ENCODE measurements at places on chromosomes 12 and 14.

- DNase-seq, result peak; percentile 61
Observed at GRCh38 chr14:42192738-42193653, 586.3 kb downstream of the LRFN5 start.

DNA sequence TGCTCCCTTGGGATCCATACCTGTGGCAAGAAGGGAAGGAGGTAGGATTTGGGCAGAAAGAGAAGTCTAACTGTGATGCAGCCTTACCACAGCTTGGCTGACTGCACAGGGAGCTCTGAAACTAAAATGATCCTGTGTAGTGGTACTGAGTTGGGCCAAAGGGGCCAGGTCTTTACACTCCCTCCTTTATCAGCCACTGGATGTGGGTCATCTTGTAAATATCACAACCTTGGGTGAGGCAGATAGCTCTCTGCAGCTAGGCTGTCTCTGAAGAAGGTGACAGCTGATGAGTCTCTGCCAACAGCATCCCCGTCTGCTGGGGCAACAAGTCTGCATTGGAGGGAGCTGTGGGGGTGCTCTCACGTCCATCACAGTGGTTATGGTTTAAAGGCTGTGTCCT lies 95.9 kb upstream of the CAND1 start:
- no peak for DNase-seq

DNA sequence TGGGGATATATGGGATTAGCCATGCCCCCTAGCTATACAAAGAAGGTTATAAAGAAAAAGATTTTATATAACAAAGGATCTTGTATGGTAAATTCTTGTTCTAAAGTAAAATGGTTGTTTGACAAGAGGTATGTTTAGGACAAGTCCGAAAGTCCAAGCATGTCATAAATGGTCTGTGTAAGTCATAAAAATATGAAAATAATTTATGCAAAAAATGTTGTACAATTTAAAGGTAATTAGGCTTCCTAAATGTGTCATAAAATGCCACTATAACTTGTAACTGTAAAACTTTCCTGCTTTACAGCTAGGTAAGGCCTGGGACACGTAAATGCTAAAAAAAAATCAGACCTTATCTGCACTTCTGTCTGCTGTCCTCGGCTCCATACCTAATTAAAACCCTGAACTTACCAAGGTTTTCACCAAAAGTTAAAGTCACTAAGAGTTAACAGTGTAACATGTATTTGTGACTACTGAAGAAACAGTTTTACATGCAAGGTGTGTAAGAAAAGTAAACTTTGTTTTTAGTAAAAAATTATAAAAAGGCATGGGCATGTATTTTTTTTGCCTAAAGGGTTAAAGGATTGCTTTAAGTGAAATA lies 110.0 kb upstream of the RESF1 start:
- no peak for DNase-seq

GRCh38 chr12:92908108-92908507 lies 21.0 kb downstream of the EEA1 start:
- DNase-seq, result no peak

DNA sequence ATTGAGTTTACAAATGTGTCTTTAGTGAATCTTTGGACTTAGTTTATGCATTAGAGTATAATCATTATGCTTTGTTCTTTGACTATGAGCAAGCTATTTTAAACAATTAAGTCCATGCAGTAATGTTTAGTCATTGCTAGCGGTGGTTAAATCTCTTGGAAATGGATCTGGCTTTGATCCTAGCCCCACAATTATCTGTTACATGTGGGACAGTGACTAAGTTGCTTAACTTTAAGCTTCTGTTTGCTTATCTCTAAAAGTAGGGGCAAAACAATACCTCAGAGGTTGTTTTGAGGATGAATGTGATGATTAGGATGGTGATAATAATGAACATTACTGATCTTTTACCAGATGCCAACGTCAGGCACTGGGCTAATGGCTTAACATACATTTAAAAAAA lies 124.2 kb downstream of the NPAS3 start:
- DNase-seq, result no peak

GRCh38 chr14:98908050-98908449 lies 363.9 kb downstream of the BCL11B start:
- no peak for DNase-seq

DNA sequence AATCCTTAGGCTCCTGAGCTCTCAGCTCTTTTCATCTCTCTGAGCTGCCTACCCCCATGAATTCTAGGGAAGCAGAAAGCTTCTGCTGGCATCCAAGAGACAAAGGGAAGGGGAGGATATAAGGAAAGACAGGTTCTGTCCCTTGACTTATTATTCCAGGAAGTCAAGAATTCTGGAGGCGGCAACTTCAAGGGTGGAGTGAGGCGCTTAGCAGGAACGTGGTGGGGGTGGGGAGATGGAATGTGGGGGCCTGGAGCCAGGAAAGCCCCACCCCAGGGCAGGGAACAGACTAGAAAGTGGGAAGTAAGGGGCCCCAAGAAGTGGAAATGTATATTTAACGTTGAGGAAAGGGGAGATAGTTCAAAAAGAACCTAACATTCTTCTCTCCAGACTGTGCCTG lies 1.4 kb downstream of the CALCOCO1 start:
- DNase-seq, result peak; percentile 48

GRCh38 chr12:10102322-10102721 lies 3.5 kb upstream of the CLEC1A start:
- no peak for DNase-seq

- DNase-seq, result no peak
Observed at GRCh38 chr12:109458771-109459208, 18.3 kb downstream of the KCTD10 start.

DNA sequence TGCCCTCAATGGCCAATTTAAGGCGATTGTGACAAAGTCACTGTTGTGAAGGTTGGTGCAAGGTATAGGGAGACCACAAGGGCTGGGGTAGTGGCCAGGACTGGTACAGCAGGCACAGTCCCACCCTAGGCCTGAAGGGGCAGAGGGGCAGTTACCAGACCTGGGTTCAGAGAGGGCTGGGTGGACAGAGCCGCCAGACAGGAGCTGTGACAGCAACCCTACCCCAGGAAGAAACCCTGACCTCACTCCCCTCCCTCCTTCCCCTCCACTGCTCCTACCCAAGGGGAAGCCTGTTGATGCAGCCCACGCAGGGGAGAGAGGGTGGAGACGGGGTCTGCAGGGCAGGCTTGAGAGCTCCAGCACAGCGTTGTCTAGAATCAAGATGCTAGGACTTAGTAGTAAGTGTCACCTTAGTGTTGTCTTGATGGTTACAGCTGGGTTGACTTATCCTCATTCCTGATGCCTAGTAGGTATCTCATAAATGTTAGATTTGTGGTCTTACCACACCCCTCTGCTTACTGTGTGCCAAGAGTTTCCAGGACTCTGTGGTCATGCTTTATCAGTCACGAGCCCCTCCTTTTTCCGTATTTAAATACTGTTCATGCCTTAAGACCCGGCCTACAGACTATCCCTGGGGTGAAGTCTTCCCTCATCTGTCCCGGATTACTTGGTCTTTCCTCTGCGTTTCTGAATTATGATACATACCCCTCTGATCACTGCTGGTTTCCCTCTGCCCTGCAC lies 14.4 kb downstream of the EML1 start:
- DNase-seq, result no peak

DNA sequence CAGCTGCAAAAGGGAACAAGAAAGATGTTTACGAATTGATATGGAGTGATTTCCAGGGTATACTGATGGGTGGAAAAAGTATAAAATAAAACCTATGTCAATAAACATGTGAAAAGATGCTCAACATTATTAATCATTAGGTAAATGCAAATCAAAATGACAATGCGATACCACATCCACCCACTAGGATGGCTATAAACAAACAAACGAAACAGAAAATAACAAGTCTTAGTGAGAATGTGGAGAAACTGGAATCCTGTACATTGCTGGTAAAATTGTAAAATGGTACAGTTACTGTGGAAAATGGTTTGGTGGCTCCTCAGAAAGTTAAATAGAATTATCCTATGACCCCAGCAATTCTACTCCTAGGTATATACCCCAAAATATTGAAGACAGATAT lies 9.5 kb upstream of the BEST3 start:
- DNase-seq, result no peak

GRCh38 chr12:23352670-23353069 lies 596.8 kb downstream of the SOX5 start:
- DNase-seq, result no peak

GRCh38 chr12:130872179-130873096 lies 572 bp downstream of the RAN start:
- peak; percentile 72 for DNase-seq

- peak; percentile 91 for DNase-seq
Observed at GRCh38 chr12:49842519-49843352, at the start of gene BCDIN3D. TSS of gene BCDIN3D (minus strand) at chr12:49843106. CDS start at chr12:49843087, 19 bp downstream.

DNA sequence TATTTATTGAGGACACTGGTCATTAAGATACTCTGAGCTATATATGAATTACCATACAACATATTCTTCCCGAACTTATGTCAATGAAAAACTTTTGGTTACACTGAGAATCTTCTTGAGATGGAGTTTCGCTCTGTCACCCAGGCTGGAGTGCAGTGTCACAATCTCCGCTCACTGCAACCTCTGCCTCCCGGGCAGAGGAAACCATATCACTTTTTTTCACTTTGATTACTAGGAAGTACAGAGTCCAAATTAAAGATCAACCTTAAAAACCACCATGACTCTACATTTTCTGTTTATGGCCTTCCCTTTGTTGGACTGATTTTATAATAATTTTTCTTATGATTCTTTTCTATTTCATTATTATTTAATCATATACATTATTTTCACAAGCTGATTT lies 336.5 kb downstream of the FSCB start:
- DNase-seq, result no peak

DNA sequence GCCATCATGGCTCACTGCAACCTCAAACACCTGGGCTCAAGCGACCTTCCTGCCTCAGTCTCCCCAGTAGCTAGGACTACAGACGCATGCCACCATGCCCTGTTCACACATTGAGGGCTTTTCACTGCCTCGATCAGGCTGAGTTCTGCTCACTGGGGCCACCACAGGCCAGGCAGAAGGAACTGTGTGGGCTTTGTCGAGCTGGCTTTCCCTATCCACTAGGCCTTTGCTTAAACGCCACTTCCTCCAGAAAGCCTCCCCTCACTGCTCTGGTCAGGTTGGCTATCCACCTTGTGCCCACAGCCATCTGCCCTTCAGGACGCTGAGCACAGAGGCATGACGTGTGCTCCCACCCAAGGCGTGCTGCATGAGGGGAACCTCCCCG lies 45.2 kb downstream of the MLXIP start:
- no peak for DNase-seq

GRCh38 chr14:102396521-102396920 lies 33.8 kb downstream of the TECPR2 start:
- DNase-seq, result no peak

- DNase-seq, result no peak
Observed at GRCh38 chr12:39892146-39892545, 213.7 kb downstream of the SLC2A13 start.

DNA sequence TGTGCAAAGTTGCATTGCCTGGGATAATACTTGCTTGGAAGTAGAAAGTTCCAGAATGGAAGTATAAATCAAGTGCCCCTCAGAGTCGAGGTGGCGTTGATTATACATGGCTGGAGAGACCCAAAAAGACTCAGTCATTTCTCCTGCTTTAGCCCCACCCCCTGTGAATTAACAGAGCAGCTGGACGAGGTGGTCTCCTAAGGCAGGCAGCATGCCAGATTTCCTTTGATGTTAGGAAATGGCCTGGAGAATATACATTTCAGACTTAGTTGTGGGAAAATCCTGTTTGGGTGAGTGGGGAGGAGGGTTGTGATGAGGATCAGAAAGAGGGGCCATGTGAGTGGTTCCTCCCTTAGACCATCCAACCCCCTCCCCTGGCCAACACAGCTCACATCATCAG lies 406.1 kb upstream of the TMPO start:
- DNase-seq, result no peak

- DNase-seq, result no peak
Observed at GRCh38 chr12:5807090-5807414, 138.0 kb downstream of the ANO2 start.

GRCh38 chr14:104341532-104342434 lies 203.4 kb downstream of the KIF26A start:
- no peak for DNase-seq

GRCh38 chr12:80807640-80808288 lies 91.1 kb downstream of the MYF5 start:
- no peak for DNase-seq

- DNase-seq, result no peak
Observed at GRCh38 chr14:57884175-57884574, 18.3 kb upstream of the SLC35F4 start.

DNA sequence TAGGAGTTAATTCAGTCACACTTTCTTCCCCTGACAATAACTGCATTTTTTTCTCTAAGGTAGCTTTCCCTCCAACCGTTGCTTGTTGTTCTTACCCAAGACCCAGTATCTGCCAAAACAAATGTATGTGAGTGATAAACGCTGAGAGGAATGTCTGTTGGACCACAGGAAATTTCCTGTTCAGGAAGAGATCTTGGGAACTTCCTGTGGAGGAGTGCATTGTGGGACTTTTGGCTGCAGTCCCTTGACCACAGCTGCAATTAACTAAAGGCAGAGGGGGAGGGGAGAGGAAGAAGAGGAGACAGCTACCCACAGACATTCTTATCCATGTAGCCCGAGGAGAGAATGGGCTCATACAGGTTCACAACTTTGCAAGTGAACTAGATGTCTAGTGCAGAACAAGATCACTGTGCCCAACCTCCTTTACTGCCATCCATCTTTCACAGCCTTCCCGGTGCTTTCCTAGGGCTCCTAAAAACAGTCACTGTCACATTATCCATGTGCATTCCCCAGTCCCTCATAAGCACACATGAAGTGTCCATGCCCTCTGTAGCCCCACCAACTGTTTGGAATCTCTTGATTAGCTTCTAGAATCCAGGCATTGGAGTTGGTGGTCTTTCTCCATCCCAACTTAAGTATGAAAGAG lies 149.5 kb downstream of the ETV6 start:
- DNase-seq, result no peak

GRCh38 chr12:14601692-14602478 lies 34.2 kb upstream of the PLBD1 start:
- DNase-seq, result no peak

- DNase-seq, result no peak
Observed at GRCh38 chr12:32877601-32878459, 18.7 kb downstream of the PKP2 start.

GRCh38 chr14:91249841-91250616 lies 5.5 kb upstream of the GPR68 start:
- DNase-seq, result no peak

DNA sequence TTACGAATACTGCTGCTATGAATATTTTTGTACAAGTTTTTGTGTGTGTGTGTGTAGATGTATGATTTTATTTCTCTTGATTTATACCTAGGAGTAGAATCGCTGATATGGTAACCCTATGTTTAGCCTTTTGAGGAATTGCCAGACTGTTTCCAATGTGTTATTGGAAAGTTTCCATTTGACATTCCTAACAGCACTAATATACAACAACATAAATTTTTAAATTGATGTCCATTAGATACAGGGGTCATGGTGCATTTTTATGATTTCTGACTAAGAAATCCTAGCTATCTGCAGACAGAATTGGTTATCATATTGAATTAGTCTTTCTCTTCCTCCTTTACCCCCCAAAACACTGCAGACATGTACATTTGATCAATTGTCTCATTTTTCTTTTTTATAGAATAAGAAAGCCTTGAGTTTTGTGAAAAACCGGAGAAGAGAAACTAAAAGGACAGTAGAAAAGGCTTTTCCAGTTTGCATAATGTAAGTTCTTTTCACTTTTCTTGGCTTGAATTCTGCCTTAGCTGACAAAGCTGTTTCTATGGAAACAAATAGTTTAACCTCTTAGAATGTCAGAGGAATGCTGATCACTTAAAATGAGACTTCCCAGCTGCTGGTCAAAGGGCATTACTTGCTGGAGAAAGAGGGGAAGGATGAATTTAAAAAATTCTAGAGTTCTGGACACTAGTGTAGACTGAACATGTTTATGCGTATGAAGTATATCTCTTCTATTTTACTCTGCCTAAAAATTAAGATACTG lies 28.2 kb downstream of the PALS1 start:
- peak; percentile 69 for DNase-seq

GRCh38 chr14:44625098-44625497 lies 118.0 kb upstream of the FSCB start:
- DNase-seq, result no peak

All from AG08396 (cell line).